Stimulated activated CD4-positive, alpha-beta T cell treated with anti-CD3 and anti-CD28 coated beads, Interleukin-15, amount 100 ng/mL, for 1 hour (primary cell): ENCODE measurements at places on chromosomes 5 and 9.
A peak's percentile ranks its signal among the peaks of the same experiment; 100 is the strongest.

- no peak for DNase-seq
These were observed 65.7 kb downstream of the ADAMTS2 start for GRCh38 chr5:179279347-179280094.

GRCh38 chr5:27276119-27276518 lies 237.7 kb upstream of the CDH9 start:
- no peak for DNase-seq

DNA sequence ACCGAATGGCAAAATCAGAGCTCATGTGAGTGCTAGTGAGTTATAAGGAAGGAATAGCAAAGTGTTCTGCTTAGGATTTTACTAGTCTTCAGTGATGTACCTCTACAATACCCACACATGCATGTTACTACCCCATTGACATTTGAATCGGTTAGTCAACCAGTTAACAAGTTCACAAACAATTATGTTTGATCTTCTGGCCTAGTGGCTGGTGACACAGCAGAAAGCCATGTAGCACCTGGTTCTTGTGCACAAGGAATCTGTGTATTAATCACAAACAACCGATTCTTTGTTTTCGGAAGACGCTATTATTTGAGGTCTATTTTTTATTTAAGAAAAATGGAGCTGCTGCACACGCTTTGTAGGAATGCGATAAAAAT lies 41.9 kb downstream of the NTRK2 start:
- no peak for DNase-seq

- DNase-seq: no peak
These were observed 215.3 kb downstream of the MLLT3 start for GRCh38 chr9:20407013-20407412.

- DNase-seq: no peak
These were observed 655.2 kb upstream of the RIOK2 start for GRCh38 chr5:97838214-97838613.

GRCh38 chr9:14246951-14247350 lies 67.0 kb downstream of the NFIB start:
- DNase-seq: no peak

- peak; percentile 29 for DNase-seq
These were observed 6.3 kb downstream of the TESK1 start for GRCh38 chr9:35611230-35611797.

DNA sequence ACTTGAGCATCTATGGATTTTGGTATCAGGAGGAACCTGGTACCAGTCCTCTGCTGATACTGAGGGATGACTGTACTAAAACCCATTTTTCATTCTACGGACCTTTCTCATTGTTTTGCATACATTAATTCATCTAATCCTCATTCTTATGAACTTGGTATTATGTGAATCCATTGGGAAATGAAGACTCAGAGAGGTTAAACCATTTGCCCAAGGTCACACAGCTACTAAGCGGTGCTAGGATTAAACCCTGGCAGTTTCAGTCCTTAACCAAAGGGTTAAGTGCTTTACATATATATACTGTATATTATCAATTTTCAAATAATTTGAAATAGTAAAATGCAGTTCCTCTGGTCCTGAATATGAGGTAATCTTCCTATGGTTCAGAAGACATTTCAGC lies 3.8 kb downstream of the CAMLG start:
- no peak for DNase-seq

DNA sequence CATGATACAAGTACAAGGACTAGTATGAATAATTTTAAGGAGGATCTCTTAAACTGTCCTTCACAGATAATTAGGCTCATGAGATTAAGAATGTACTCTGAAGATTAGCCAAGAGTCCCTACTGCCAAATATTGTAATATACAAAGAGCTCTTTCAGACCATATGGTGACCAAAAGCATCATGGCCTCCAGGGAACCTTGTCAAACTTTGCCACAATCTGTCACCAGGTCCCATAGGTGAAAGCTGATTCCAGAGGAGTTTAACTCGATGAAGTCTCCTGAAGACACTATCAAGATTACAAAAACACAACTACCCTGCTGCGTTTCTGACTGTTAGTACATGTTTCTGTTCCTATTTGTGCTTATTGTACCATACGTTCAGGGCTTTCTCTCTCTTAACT lies 395.4 kb upstream of the ITGA1 start:
- no peak for DNase-seq

DNA sequence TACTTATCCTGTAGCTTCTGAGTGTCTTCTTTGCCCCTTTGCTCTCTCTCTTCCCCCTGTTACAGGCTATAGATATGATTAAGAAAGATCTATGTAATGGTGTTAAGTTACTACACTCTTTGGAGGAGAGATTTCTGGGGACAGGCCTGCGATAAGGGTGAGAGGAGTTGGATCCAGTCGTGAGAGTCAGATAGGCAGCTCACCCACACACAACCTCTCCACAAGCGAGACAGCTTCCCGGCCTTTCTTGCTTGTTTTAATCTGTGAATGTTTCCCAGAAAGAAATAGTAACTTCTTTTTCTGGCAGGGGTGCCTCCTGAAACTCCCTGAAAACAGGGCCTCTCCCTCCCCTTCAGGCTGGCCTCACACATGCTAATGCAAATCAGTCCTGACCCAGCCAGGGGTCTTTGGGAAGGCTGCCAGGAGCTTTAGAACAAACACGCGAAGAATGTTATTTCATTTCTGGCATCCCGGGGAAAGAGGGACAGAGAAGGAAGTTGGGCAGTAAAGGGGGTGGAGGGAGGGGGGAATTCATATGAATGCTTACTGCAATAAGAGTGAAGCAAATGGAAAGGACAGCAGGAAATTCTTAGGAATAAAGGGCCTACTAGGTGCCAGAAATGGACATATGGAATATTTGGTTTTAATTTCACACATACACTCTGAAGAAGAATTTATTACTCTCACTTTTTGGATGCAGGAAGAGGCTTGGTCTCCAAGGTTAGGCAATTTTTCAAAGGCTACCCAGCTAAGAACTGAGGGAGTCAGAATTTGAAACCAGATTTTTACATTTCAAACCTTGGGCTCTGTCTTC lies 215.8 kb upstream of the TRIM32 start:
- DNase-seq: no peak

DNA sequence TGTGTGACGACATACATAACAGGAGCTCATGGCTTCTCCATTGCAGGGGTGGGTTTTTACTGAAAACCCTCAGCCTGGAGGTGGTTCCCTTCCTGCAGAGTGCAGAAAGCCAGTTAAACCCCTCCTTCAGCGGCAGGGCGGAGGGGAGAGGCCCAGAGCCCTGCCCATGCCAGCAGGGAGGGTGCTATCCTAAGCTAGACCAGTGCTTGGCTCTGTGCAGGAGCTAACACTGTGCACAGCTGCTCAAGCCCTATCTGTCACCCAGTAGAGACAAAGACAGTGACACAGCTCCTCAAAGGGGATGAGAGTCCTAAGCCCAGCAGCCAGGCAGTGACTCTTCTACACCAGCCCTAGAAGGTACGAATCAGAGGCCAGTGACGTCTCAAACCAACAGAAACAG lies 70.0 kb upstream of the ZSWIM6 start:
- DNase-seq: no peak

- DNase-seq: no peak
These were observed 179.8 kb downstream of the FANCC start for GRCh38 chr9:95137587-95138145.
